ENCODE measurements at places on chromosomes 5 and 9. TPM values are rescaled to one million over a fixed set of nuclear protein-coding genes. Genes with fewer than 3 reads are reported as not detected.
A peak's percentile ranks its signal among the peaks of the same experiment; 100 is the strongest.

Gene UBTD2
- 92.9 TPM for total RNA-seq

- DNase-seq, result no peak
Measured at GRCh38 chr5:127431977-127432585, 85.4 kb upstream of the PRRC1 start.

Gene FKBP15
- total RNA-seq, result 25.5 TPM

Gene TMC1
- not detected for total RNA-seq

Gene CFAP90
- total RNA-seq, result 0.22 TPM

DNA sequence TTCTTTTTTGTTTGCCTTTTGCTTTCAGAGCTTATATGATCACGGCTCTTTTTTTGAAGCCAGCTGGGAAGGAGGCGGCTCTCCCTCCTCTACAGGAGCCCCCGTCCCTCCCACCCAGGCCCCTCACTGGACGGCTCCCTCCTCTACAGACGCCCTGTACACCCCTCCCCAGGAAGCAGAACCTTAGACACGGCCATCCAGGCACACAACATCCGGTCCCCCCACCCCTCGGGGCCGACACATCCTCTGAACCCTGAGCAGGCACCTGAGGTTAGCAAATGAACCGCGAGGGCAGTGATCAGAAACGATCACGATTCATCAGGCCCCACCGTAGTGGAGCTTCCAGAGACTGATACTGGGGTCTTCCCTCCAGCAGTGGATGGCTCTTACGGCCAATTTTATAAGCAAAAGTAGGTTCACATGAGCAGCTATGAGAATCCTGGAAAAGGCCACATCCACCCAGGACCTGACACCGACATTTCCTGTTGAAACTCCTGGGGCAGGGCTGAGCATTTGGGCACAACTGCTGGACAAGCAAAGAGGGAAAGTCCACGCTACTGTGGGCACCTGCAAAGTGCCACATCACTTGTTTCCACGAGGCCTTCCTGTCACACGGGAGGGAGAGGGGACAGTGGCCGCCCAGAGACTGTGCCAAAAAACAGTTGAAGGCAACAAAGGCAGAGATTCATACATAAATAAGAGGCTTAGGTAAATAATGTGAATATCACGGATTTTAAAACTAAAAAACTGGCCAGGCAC, 78.9 kb downstream of the SEMA4D start:
- no peak for DNase-seq

Gene ANKDD1B
- 0.60 TPM for total RNA-seq

Gene OR1J2
- total RNA-seq, result not detected

DNA sequence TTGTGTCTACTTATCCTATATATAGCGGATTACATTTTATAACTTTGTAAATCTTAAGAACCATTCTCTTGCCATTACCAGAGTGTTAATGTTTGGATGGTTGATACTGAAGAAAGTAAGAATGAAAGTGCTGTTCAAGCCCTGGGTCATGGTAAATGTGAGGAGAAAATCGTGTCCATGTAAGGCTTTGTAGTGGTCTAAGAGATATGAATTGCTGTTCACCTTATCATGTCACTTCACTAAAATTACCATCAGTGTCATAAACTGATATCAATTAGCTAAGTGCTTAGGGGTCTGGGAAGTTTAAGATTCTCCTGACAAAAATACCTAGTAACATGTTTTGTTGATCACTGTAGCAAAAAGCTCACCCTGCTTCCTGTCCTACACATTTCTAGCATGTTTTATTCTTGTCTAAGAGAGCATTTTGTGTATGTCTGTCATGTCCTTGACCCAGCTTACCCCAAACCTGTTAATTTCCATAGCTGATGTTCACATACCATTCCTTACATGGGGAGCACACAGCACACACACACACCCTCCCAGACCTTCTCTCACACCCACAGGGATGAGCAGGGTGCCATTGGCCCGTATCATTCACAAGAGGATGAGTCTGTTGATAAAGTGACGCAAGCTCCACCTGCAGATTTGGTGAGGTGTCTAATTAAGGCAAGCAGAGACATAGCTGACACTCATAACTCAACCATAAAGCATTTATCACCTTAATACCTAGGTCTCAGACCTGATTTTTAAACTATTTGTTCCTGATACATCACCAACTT, 125.1 kb upstream of the PAM start:
- DNase-seq, result no peak

DNA sequence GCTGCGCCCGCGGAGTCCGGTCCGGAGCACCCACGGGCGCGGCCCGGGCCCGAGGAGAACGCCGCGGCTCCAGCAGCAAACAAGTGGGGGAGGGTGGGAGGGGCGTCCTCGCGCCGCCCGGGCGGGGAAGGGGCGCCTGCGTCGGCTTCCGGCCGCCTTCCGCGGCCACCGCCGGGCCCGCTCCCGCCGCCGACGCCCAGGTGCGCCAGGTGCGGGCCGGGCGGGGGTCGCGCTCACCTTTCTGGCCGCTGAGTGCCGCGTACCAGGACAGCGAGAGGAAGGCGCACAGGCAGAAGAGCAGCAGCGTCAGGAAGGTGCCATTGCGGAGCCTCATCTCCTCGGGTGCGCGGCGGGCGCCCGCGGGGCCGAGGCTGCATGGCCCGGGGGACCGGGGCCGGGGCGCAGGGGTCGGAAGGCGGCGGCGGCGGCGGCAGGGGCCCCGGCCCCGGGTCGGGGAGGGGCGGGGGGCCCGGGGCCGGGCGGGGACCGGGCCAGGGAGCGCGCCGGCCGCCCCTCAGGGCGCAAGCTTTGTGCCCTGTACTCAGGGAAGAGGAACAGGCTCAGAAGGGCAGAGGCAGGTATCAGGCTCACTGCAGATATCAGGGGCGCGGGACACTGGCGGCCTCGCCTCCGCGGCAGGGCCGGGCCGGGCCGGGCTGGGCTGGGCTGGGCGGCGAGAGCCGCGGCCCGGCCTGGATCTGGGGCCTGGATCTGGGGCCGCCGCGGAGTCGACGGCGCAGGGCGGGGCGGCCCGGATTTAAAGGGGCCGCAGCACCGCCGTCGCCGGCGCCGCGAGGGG, at the start of gene MGAT4B:
Gene MGAT4B (minus strand): TSS at position 617 of the 799 bp plus-strand sequence. CDS start 283 bp downstream, at position 334.
- DNase-seq, result peak; percentile 89

- DNase-seq, result no peak
Measured at GRCh38 chr9:28976684-28977083, 1403.4 kb upstream of the C9orf72 start.

Gene CCDC171
- 6.1 TPM for total RNA-seq

Gene SLC6A19
- not detected for total RNA-seq

Gene LCN9
- total RNA-seq, result 2.4 TPM

GRCh38 chr5:80780761-80781285, 126.0 kb upstream of the DHFR start:
- DNase-seq, result no peak

Gene EDIL3
- total RNA-seq, result 7.8 TPM
